ENCODE measurements at places on chromosomes 1 and 21.

DNA sequence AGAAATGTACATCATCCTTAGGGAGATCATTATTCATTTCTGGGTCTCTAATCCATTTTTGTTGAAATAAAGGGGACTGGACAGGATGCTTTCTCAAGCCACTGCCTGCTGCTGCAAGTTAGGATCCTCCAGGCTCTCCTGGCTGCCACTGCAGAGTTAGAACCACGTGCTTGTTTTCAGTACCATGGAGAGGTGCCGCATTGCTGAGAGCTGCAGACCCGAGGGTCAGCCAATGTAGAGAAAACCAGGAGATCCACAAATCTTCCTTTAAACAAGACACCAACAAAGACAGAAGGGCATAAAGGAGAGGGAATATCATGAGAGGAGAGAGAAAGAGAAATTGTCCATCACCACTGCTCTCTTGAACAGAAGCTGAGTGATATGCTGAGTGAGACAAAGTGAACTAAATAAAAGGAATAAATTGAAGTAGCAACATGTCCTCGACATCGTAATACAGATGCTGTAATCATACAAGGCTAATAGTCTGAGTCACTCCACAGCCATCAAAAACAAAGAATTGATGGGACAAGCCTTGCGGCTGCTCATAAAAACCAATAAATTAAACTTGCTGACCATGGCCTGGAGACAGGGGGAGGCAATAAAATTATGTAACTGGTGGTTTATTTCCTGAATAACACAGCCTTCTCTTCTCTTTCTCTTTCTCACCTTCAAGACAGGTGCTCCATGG lies 255.7 kb downstream of the OMA1 start:
- no peak for DNase-seq

DNA sequence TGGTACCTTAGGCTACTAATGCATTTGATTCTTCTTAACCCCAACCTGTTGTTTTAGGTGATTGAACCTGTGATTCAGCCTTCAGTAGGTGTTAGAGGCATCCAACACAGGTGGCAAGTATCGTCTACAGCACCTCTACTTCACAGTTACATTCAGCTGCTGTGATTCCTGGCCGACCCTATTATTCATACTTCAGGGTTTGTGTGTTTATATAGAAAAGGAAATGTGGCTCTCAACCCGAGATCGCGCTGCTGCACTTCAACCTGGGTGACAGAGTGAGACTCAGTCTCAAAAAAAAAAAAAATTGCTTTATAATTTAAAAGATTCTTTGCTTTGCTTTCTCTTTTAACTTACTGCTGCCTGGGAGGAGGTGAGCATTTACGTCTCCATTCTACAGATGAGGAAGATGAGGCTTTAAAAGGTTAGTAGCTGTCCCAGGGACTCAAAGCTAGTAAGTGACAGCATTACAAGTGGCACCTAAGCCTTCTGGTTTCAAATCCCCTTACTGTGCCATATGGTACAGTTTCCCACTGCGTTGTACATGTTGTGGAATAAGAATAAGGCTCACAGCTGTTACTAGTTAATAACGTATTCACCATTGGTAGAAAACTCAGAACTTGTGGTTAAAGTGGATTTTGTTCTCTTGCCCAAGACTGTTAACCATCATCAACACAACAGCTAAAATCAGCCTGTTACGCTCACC lies 9.9 kb upstream of the GPR25 start:
- DNase-seq, result no peak

GRCh38 chr1:160662910-160663309 lies 16.1 kb upstream of the SLAMF1 start:
- no peak for DNase-seq

DNA sequence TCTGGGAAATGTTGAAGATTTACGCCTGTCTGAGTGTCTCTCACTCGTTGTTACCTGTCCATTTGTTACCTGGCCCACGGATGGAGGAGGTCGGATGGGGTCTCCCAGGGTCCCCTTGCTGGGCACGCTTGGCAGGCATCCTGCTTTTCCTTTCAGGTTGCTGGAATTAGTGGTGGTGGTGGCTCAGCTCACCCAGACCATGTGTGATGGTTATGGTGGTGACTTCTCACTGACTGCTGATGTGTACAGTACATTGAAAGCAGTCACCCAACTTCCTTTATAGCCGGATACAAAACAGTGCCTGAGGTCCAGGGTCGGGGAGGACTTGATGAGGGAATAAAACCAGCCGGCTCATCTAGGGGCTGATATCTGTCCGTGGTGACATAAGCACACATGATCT lies 19.5 kb downstream of the MAPKAPK2 start:
- DNase-seq, result no peak

- DNase-seq, result no peak
Measured at GRCh38 chr1:194515916-194516315, 1329.5 kb upstream of the B3GALT2 start.

GRCh38 chr1:186948535-186948934 lies 119.8 kb downstream of the PLA2G4A start:
- peak; percentile 14 for DNase-seq

DNA sequence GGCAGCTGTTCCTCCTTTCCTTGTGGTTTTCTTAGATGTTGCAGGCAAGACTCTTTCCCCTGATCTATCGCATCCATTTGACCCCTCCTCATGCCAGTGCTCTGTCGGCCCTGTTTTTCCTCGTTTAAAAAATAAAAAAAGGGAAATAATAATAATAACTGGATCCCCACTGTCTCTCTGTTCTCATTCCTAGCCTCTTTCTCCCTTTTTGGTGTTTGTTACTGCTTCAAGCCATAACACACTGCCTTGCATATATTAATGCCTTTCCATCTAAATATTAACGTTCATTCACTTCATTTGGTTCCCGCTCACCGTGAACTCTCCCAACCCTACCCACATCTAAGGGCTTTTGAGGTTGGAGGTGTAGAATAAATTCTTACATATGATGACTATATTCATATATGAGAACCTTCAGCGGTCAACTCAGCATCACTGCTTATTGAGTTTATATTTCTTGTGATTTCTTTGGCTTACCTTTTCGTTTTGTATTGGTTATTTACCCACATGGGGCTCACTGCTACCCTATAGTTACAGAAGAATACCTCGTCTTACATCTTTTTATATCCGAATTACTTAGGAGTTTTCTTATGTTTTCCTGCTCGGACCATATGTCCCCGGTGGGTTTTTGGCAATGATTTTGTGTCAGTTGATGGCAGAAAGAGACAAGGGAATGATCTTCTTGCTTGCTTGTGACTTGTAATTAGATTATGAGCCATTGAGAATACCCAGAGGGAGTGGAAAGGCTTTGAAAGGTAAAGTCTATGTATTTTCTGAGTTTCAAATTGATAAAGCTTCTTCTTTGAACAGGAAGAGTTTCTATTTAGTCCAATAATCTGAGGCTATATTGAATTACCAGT lies 805 bp downstream of the ATG4C start:
- DNase-seq, result no peak

DNA sequence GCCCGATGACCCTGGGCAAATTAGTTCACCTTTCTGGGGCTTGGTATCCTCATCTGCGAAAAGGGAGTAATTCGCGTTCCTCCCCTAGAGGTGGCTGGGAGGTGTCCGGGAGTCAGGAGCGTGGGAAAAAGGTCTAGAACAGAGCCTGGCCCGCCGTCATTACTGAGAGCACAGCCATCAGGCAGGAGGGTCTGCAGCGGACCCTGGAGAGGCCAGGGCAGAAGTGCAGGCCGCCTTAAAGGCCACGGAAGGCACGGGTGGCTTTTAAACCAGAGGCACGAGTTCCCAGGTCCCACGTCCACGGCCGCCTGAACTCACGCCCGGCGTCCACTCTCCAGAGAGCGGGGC lies 850 bp downstream of the PANK4 start:
- DNase-seq, result no peak

- DNase-seq, result no peak
Measured at GRCh38 chr1:231774719-231775335, 148.2 kb downstream of the DISC1 start.

- no peak for DNase-seq
Measured at GRCh38 chr1:86993269-86993985, 79.0 kb downstream of the HS2ST1 start.

DNA sequence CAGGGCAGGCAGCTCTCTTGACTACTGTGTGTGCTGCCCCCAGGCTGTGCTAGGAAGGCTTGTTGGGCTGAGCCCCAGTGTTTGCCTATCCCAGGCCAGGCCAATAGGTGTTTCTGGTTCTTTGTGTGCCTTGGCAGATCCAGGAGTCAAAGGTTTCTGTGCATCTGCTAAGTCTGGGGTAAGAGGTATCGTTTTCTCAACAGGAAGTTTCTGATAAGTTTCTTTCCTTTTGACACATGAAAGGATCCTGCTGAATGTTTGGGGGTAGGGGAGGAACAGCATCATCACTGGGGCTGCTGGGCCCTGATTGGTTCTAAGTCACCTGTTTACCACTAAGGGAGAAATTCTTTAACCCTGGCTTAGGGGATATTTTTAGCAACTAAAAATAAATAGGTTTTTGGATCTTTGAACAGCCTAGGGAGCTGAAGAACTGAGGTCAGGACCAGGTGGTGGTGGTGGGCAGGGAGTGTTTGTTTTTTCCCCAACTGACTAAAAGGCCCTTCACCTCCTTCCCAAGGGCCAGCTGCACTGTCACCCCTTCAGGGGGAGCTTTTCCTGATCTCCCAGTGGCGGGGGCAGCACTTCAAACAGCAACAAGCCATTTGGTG lies 85.1 kb downstream of the KCNN3 start:
- DNase-seq, result no peak

- peak; percentile 87 for DNase-seq
Measured at GRCh38 chr1:72282271-72283021, at the start of gene NEGR1. Gene NEGR1, minus strand, starts transcription at chr1:72282539.

DNA sequence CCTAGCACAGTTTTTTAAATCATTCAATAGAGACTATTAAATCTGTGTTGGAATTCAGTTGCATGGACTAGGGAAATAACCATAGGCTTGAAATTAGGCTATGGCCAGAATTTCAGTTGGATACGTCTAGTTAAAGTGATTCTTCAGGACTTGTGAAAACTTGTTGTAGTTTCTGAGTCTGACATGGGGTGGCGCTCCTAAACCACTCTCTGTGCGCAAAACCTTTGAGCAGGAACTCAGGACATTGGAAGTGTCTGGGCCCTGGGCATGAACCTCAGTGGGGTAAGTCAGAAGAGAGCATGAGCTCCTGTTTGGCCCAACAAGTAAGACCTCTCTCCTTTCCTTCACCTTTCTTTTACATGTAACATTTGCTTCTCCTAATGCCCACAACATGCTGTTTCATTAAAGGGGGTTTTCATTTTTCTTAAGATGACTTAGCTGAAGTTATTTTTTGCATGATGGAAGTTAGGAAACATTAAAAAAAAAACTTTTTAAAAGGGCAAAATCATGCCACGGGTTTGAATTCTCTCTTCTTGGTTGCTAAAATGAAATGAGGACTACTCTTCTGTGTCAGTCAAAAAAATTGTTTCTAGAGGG lies 17.1 kb upstream of the CCDC190 start:
- peak; percentile 83 for DNase-seq

DNA sequence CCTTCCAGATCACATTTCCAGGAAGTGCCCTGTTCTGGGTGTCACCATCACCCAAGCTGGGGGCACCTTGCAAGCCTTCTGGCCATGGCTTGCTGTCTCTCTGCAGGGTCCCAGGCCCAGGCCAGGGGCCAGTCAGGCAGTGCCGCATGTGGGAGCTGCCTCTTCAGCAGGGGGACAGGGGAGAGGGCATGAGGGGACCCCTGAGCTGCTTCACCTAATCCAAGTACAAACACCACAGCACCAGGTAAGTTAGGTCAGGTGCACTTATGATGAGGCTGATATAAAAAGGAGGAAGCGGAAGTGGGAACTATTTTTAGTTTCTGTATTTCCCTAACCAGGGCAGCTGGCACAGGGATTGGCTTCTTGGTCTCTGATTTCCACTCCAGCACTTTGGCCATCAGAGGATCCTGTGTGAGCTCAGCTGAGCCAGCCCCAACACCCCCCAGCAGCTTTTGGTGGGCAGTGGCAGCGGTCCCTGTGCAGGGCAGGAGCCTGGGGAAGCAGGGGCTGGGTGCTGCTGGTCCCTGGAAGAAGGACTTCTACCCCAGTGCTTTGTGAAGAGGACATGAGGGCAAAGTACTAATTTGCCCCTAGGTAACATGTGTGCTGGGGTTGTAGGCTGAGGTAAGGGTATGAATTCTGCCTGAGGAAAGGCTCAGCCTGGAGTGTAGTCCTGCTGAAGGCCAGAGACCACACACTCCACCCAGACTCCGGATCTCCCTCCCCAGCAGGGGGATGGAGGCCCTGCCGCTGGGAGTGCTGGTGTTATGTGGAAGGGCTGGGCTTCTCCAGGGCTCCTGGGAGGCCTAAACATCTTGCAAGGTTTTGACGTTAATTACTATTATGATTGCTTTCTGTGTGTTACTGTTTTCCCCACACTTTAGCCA lies 3.3 kb upstream of the PCBP3 start:
- peak; percentile 45 for DNase-seq

DNA sequence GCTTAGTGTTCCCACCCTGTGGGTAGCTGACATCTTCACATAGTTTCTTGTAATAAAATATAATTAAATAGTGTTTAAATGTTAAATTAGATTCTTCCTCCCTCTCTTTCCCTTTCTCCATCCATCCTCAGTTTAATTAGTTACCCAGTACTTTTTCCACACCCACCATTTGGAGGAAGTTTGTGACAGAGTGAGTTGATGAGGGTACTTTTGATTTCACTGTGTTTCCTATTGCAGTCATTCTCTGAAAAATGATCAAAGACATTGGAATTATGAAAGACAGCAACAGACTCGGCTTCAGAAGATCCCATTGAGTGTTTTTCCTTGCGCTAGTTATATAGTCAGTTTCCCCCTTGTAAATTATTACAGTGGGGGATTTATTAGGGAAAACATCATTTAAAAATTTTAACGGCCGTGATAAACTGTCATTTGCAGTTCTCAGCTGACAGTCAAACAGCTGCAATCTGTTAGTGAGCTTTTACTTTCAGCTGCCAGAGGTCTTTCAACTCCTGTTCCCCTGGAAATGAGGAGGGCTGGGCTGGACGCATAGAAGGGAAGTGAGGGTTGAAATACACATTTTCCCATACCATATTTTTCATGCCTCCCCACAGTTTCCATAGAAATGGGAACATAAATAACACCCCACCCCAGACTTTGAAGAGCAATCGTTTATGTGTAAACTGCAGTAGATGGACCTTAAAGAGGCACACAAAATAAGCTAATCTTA lies 61.3 kb upstream of the CACYBP start:
- no peak for DNase-seq

DNA sequence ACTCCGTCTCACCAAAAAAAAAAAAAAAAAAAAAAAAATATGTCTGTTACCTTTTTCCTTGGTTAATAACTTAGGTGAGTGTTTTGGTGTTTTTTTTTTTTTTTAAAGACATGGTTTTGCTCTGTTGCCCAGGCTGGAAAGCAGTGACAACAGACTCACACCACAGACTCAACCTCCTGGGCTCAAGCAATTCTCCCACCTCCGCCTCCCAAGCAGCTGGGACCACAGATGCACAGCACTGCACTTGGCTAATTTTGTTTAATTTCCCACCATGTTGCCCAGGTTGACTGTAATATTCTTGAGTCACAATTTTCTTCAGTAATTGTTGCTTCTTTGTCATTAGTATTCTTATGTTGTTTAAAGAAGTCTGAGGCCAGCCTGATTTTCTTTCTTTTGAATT lies 149.2 kb upstream of the SYT6 start:
- no peak for DNase-seq

DNA sequence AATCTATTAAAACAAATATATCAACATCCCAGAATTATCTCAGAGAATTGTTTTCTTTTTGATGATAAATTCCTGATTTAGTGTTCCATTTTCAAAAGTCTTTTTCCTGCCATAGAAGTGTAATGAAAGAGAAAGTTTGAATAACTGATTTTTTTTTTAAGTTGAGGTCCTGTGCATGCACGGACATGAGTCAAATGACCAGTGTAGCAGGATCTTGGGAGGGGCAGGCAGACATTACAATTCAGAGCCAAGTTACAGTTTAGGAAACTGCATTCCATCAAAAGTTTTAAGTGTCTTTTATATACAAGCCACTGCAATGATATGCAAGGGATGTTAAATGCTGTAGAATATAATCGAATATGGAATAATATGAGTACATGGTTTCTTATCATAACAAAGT lies 227.5 kb downstream of the HMCN1 start:
- DNase-seq, result no peak

Measured in WERI-Rb-1 (cell line).